ENCODE measurements at places on chromosomes 7 and 10. TPM values are rescaled to one million over a fixed set of nuclear protein-coding genes. Genes with fewer than 3 reads are reported as not detected.

GRCh38 chr10:17475661-17476060 is 21.3 kb upstream of the ST8SIA6 start:
- no peak overlapping the region for H3K27ac ChIP-seq
- H3K4me1 ChIP-seq: no peaks in the 10 kb centered on the region
- no peak for DNase-seq
- no peaks in the 10 kb centered on the region for H3K36me3 ChIP-seq
- H3K27me3 ChIP-seq: no peaks in the 10 kb centered on the region

ZNF138 gene
- 2.0 TPM for total RNA-seq

SCIN gene
- total RNA-seq: not detected

NEBL gene
- 0.21 TPM for total RNA-seq

MICALL2 gene
- total RNA-seq: 76.5 TPM

GRCh38 chr7:35261041-35261440 is 7.1 kb upstream of the TBX20 start:
- no peaks in the 10 kb centered on the region for H3K4me1 ChIP-seq
- no peaks in the 10 kb centered on the region for H3K36me3 ChIP-seq
- H3K27me3 ChIP-seq: peaks cover 8% of the 10 kb centered on the region
- H3K4me3 ChIP-seq: no peak overlapping the region
- H3K27ac ChIP-seq: no peak overlapping the region
- no peak for DNase-seq

MYL10 gene
- not detected for total RNA-seq

GRCh38 chr7:88202799-88203198 is 17.0 kb downstream of the SRI start:
- no peak overlapping the region for H3K27ac ChIP-seq
- H3K4me3 ChIP-seq: no peak overlapping the region
- no peaks in the 10 kb centered on the region for H3K27me3 ChIP-seq
- no peaks in the 10 kb centered on the region for H3K4me1 ChIP-seq

ARHGEF5 gene
- 3.5 TPM for total RNA-seq

LOXL4 gene
- total RNA-seq: 3.7 TPM

SYT15B gene
- 68.3 TPM for total RNA-seq

TAC1 gene
- not detected for total RNA-seq

TMUB1 gene
- 143 TPM for total RNA-seq

RSPH10B gene
- total RNA-seq: not detected

- peak overlapping the region; percentile 36 for H3K27ac ChIP-seq
- peak overlapping the region; percentile 56 for H3K4me3 ChIP-seq
- no peaks in the 10 kb centered on the region for H3K27me3 ChIP-seq
- no peaks in the 10 kb centered on the region for H3K4me1 ChIP-seq
- no peaks in the 10 kb centered on the region for H3K36me3 ChIP-seq
- DNase-seq: no peak
Observed at GRCh38 chr7:150451097-150451793, 815 bp downstream of the GIMAP8 start.

- no peak overlapping the region for H3K4me3 ChIP-seq
- no peaks in the 10 kb centered on the region for H3K4me1 ChIP-seq
- H3K36me3 ChIP-seq: no peaks in the 10 kb centered on the region
- H3K27ac ChIP-seq: no peak overlapping the region
Observed at GRCh38 chr7:23419845-23420244, 50.4 kb downstream of the IGF2BP3 start.

DNA sequence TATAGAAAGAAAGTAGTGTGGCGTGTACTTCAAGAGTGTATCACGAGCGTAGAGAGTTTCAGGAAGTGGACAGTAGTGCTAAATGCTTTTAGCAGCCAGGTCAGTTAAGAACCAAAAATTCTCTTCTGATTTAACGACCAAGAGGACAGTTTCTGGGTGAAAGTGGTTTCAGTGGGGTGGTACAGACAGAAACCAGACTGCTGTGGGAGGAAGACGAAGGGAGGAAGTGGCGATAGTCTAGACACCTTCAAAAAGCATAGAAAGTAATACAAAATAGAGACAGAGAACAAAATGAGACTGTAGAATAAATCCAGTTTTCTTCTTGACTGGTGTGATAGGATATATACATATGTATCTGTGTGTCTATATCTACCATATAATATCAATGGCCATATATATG is 93.5 kb downstream of the MBL2 start:
- no peak for DNase-seq
- no peaks in the 10 kb centered on the region for H3K36me3 ChIP-seq
- H3K27me3 ChIP-seq: no peaks in the 10 kb centered on the region
- no peak overlapping the region for H3K27ac ChIP-seq
- H3K4me1 ChIP-seq: no peaks in the 10 kb centered on the region
- no peak overlapping the region for H3K4me3 ChIP-seq

FEZF1 gene
- total RNA-seq: not detected

PLEKHS1 gene
- not detected for total RNA-seq

GRCh38 chr7:149125863-149126661 is at the start of gene ZNF425:
ZNF425 (minus strand) TSS chr7:149126324; CDS start chr7:149126213, 111 bp downstream.
- no peaks in the 10 kb centered on the region for H3K27me3 ChIP-seq
- peak within 1 kb of the TSS; percentile 82 for H3K27ac ChIP-seq
- peak within 1 kb of the TSS; percentile 88 for H3K4me3 ChIP-seq
- no peaks in the 10 kb centered on the region for H3K36me3 ChIP-seq

ASAH2 gene
- 0.21 TPM for total RNA-seq

GRCh38 chr10:30442019-30442606 is 8.1 kb downstream of the MAP3K8 start:
- H3K27me3 ChIP-seq: no peaks in the 10 kb centered on the region
- H3K4me1 ChIP-seq: peaks cover 81% of the 10 kb centered on the region
- DNase-seq: no peak
- peak overlapping the region; percentile 79 for H3K27ac ChIP-seq

PAX4 gene
- total RNA-seq: not detected

GRCh38 chr7:69871213-69871885 is 273.1 kb downstream of the AUTS2 start:
- no peak for DNase-seq
- no peak overlapping the region for H3K4me3 ChIP-seq
- no peaks in the 10 kb centered on the region for H3K27me3 ChIP-seq
- no peak overlapping the region for H3K27ac ChIP-seq
- no peaks in the 10 kb centered on the region for H3K4me1 ChIP-seq

DNA sequence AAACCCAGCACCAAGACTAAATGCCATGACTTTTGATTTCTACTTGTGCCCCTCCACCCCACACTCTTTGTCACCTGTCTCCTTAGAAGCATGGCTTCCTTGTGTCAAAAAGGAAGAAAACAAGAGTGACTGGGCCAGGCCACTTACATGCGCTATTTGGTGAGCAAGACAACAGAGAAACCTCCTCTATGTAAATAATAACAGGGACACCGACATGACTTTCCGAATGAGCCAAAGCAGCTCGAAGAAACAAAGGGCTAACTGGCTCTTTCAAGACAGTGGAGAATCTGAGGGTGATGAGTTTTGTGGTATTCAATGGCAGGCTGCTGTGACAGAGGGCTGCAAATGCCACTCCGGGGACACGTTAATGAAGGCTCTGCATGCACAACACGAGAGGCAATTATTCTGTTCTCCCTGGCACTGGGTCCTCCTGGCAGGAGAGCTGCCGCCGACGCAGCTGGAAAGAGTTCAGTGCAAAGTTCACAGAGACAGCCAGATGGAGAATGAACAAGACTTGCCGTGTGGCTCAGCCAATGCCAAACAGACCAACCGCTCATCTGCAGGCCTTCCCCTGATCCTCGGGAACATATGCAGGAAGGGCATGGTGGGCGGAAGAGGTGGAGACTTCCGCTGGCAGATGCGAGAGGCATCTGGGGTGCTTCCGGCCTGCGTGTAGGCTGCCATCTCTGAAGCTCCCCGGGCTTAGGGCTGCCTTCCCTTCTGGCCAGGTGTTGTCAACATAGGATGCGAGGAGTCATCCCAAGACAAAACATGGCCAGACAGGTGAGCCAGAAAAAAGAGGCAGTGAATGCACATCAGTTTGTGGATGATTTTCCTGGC is 59.1 kb upstream of the SMNDC1 start:
- H3K36me3 ChIP-seq: no peaks in the 10 kb centered on the region
- H3K4me3 ChIP-seq: no peak overlapping the region
- no peaks in the 10 kb centered on the region for H3K27me3 ChIP-seq
- H3K4me1 ChIP-seq: no peaks in the 10 kb centered on the region

- no peaks in the 10 kb centered on the region for H3K4me1 ChIP-seq
- no peak for DNase-seq
- H3K27ac ChIP-seq: no peak overlapping the region
- H3K27me3 ChIP-seq: no peaks in the 10 kb centered on the region
Observed at GRCh38 chr7:44415047-44415446, 75.4 kb downstream of the NUDCD3 start.

ABCB4 gene
- not detected for total RNA-seq

TMEM106B gene
- 21.3 TPM for total RNA-seq

ZCCHC24 gene
- 180 TPM for total RNA-seq

PRF1 gene
- 6.2 TPM for total RNA-seq

DNA sequence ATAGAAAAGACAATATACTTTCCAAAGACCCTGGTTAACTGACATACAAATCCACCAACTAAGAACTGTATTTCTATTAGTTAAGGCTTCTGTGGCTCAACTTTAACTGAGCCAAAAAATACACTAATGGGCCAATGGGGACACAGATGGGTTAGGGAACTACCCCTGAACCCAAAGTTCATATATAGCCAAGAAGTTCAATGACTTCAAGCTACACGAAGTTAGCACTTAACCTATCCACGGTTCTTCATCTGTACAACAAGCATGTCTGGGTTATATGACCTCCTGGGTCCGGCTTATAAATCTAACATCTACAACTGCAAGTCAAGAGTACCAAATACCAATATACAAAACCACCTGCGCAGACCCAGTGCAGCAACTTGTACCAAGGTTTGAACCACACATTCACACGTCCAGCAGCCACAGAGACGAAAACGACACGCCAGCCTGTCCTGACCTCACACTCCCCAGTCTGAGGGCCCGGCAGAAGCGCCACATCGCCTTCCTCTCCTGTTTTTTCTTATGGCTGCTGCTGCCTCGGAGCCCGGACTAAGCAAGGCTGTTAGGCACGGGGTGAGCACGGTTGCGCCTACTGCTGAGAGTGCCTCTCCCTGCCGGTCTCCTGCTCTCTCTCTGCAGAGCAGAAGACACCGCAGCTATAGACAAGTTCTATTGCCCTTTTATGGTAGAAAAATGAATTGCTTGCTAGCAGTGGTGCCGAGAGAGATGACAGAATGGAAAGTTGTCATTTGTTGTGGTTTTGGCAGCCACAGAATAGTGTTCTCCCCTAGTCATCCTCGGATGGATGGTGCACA is 86.3 kb downstream of the RNF216 start:
- peak overlapping the region; percentile 35 for H3K4me3 ChIP-seq
- DNase-seq: peak; percentile 87
- peak overlapping the region; percentile 94 for H3K27ac ChIP-seq
- peaks cover 65% of the 10 kb centered on the region for H3K4me1 ChIP-seq
- H3K27me3 ChIP-seq: no peaks in the 10 kb centered on the region

GRCh38 chr7:84204655-84205054 is 10.1 kb upstream of the SEMA3A start:
- no peaks in the 10 kb centered on the region for H3K4me1 ChIP-seq
- no peak for DNase-seq
- H3K27ac ChIP-seq: no peak overlapping the region
- no peaks in the 10 kb centered on the region for H3K36me3 ChIP-seq
- no peaks in the 10 kb centered on the region for H3K27me3 ChIP-seq

GRCh38 chr10:1117651-1118050 is 61.5 kb downstream of the WDR37 start:
- H3K36me3 ChIP-seq: peaks cover 84% of the 10 kb centered on the region
- no peak overlapping the region for H3K27ac ChIP-seq
- H3K4me3 ChIP-seq: no peak overlapping the region
- no peak for DNase-seq
- no peaks in the 10 kb centered on the region for H3K27me3 ChIP-seq

DNA sequence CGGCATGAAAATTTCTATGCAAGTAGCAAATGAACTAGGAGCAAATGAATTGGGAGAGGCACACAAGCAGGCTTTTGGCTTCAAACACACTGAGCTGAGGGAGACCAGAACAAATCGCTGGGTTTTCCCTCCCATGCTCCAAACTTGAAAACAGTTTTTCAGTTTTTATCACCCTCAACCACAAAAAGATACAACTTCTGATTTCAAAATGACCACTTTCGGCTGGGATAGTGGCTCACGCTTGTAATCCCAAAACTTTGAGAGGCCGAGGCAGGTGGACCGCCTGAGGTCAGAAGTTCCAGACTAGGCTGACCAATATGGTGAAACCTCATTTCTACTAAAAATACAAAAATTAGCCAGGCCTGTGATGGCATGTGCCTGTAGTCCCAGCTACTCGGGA is 9.0 kb upstream of the CHUK start:
- peaks cover 33% of the 10 kb centered on the region for H3K36me3 ChIP-seq
- no peak overlapping the region for H3K27ac ChIP-seq
- no peak overlapping the region for H3K4me3 ChIP-seq
- no peaks in the 10 kb centered on the region for H3K4me1 ChIP-seq
- H3K27me3 ChIP-seq: no peaks in the 10 kb centered on the region

DNA sequence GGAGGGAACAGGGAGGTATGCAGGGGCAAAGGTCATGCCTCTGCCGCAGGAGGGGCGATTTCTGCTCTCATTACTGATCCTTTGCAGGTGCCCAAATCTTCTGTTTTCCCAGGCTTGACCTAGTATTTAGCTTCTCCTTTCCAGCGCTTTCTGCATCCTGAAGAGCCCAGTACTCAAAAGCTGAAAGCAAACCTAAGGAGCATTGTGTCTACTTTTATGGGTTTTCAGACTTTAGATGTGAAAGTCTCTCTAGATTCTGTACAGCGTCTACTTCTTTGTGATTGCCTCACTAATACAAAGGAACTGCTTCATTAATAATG is 560 bp downstream of the GBF1 start:
- H3K36me3 ChIP-seq: no peaks in the 10 kb centered on the region
- peaks cover 8% of the 10 kb centered on the region for H3K4me1 ChIP-seq
- H3K27me3 ChIP-seq: no peaks in the 10 kb centered on the region
- H3K4me3 ChIP-seq: peak overlapping the region; percentile 92
- H3K27ac ChIP-seq: peak overlapping the region; percentile 85
- DNase-seq: no peak

GRCh38 chr10:115829521-115830205 is 443.3 kb downstream of the GFRA1 start:
- H3K27me3 ChIP-seq: no peaks in the 10 kb centered on the region
- no peak for DNase-seq
- H3K4me1 ChIP-seq: no peaks in the 10 kb centered on the region
- no peaks in the 10 kb centered on the region for H3K36me3 ChIP-seq

BLNK gene
- total RNA-seq: not detected

DNA sequence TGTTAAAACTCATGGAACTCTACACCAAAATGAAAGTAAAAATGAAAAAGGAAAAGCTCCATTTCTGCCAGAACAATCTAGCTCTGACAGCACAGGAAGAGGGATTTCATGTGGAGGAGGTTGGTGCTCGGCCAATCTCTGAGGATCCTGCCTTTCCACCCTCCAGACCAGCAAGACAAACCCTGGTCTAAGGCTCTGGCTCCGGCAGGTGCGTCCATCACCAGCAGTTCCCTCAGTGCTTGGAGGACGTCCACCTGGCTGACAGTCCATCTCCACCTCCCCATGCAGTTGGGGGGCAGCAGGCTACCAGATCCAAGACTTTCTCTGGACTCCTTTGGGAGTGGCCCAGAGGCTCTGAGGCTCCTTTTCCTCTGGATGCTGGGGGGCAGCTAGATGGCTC is 25.0 kb upstream of the LOXL4 start:
- H3K4me1 ChIP-seq: peaks cover 4% of the 10 kb centered on the region
- DNase-seq: no peak
- no peaks in the 10 kb centered on the region for H3K36me3 ChIP-seq
- H3K27ac ChIP-seq: no peak overlapping the region

SFRP5 gene
- not detected for total RNA-seq
